NCI-H69 (cell line): ENCODE measurements at places on chromosomes 12 and 14.

GRCh38 chr12:44876544-44877410 is 662 bp upstream of the NELL2 start:
- peak; percentile 91 for DNase-seq

DNA sequence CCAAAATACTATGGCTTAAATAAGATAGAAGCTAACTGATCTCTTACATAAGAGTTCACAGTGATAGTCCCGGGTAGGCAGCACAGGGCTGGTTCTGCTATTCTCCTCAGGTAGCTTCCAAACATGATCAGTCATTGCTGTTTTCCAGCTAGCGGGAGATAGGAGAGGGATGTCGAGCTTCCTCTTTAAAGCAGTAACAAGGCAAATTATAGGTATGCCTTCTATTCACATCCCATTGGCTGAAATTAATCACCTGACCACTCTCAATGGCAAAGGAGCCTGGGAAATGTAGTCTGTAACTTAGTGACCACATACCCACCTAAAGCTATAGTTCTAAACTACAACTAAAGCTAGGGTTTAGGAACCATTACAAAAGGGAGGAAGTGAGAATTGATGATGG is 34.5 kb upstream of the VRK1 start:
- peak; percentile 85 for DNase-seq

- DNase-seq = peak; percentile 85
These were observed 359.4 kb upstream of the DCN start for GRCh38 chr12:91542067-91542466.

GRCh38 chr12:103178366-103179080 is 221.0 kb downstream of the ASCL1 start:
- DNase-seq = no peak

GRCh38 chr12:87311206-87311605 is 718.0 kb downstream of the C12orf50 start:
- no peak for DNase-seq
